Glutamatergic neuron (in vitro differentiated cells): ENCODE measurements at places on chromosomes 2 and 18. TPM values are rescaled to one million over a fixed set of nuclear protein-coding genes. Genes with fewer than 3 reads are reported as not detected.

Gene FAM237A
- total RNA-seq, result not detected

Gene UGT1A5
- not detected for total RNA-seq

Gene CYS1
- not detected for total RNA-seq

Gene GKN1
- total RNA-seq, result not detected

Gene CD8A
- 0.59 TPM for total RNA-seq

Gene XDH
- 1.3 TPM for total RNA-seq
